Bronchial smooth muscle cell (primary cell): ENCODE measurements at places on chromosomes 13 and 19. TPM values are rescaled to one million over a fixed set of nuclear protein-coding genes. Genes with fewer than 3 reads are reported as not detected.

IL11 gene
- total RNA-seq, result 0.94 and 1.6 TPM in 2 replicates

POGLUT2 gene
- 8.6 and 10.4 TPM in 2 replicates for total RNA-seq

POSTN gene
- total RNA-seq, result 22.1 and 221 TPM in 2 replicates

TNPO2 gene
- total RNA-seq, result 33.9 and 41.4 TPM in 2 replicates

INSL3 gene
- not detected in 2 replicates for total RNA-seq

ZNF135 gene
- 5.7 and 6.1 TPM in 2 replicates for total RNA-seq

TEX29 gene
- total RNA-seq, result 0.17 and 0.32 TPM in 2 replicates

SSC5D gene
- 3.9 and 13.1 TPM in 2 replicates for total RNA-seq

CAB39L gene
- total RNA-seq, result 10.7 TPM in 2 replicates

KLK2 gene
- total RNA-seq, result not detected in 2 replicates

SOX1 gene
- not detected in 2 replicates for total RNA-seq

SCAF1 gene
- total RNA-seq, result 6.7 and 9.0 TPM in 2 replicates

ZNF329 gene
- 13.2 and 13.4 TPM in 2 replicates for total RNA-seq

CALR3 gene
- total RNA-seq, result 0.16 TPM in 1 of 2 replicates, not detected in the other

SMIM24 gene
- not detected in 2 replicates for total RNA-seq

PSG11 gene
- not detected in 2 replicates for total RNA-seq

RNF225 gene
- total RNA-seq, result 0.16 and 0.17 TPM in 2 replicates

FOXA3 gene
- total RNA-seq, result not detected in 2 replicates

METTL21C gene
- not detected in 2 replicates for total RNA-seq

CEACAM16 gene
- total RNA-seq, result 0.09 TPM in 1 of 2 replicates, not detected in the other

ZNF468 gene
- 14.0 and 19.4 TPM in 2 replicates for total RNA-seq

GRK1 gene
- not detected in 2 replicates for total RNA-seq

SIGLEC8 gene
- not detected in 2 replicates for total RNA-seq

PROZ gene
- total RNA-seq, result not detected in 2 replicates

C19orf38 gene
- total RNA-seq, result 1.2 and 1.3 TPM in 2 replicates

PNMA8A gene
- total RNA-seq, result 2.9 and 5.5 TPM in 2 replicates

NKPD1 gene
- 0.47 and 0.52 TPM in 2 replicates for total RNA-seq

TNNI3 gene
- 0.32 and 0.52 TPM in 2 replicates for total RNA-seq

ZNF525 gene
- 6.3 and 6.5 TPM in 2 replicates for total RNA-seq

INAFM1 gene
- total RNA-seq, result 1.8 and 1.9 TPM in 2 replicates

CYSLTR2 gene
- under 0.01 TPM in 1 of 2 replicates, not detected in the other for total RNA-seq

C19orf47 gene
- total RNA-seq, result 3.9 and 4.8 TPM in 2 replicates

C13orf42 gene
- not detected in 2 replicates for total RNA-seq

LAIR2 gene
- total RNA-seq, result not detected in 2 replicates

IL27RA gene
- 0.26 and 1.6 TPM in 2 replicates for total RNA-seq

KIR2DL1 gene
- total RNA-seq, result not detected in 2 replicates

MCF2L gene
- 0.63 and 1.1 TPM in 2 replicates for total RNA-seq

NAPSA gene
- total RNA-seq, result 0.09 and 0.16 TPM in 2 replicates
